CD4-positive, alpha-beta T cell (primary cell): ENCODE measurements at places on chromosomes 6 and 20. TPM values are rescaled to one million over a fixed set of nuclear protein-coding genes. Genes with fewer than 3 reads are reported as not detected.

SYNDIG1 gene
- not detected for total RNA-seq

RNF146 gene
- total RNA-seq: 12.5 TPM

SLC24A3 gene
- not detected for total RNA-seq

EPPIN gene
- total RNA-seq: not detected

GRM1 gene
- not detected for total RNA-seq

CNR1 gene
- not detected for total RNA-seq

SCUBE3 gene
- not detected for total RNA-seq

PPP1R14C gene
- not detected for total RNA-seq

DNA sequence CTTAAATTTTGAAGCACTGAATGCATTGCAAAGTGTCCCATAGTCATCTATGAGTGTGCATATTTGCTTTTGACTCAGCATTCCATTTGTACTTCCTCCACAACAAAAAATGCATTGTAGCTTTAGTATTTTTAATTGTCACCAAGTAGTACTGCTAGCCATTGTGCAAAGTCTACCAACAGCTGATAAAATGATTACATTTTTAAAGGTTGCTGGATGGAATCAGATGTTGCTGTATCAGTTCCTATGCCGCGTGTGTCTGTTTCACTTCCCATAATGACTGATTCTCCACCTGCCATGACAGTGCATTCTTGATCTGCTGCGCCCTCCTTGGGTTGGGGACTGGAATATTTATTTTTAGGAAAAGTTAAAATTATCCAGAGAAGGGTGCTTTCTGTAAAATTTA lies 41.2 kb downstream of the SLX4IP start:
- H3K4me3 ChIP-seq: no peak overlapping the region
- no peak for DNase-seq
- no peak overlapping the region for H3K27ac ChIP-seq
- no peaks in the 10 kb centered on the region for H3K36me3 ChIP-seq
- peaks cover 12% of the 10 kb centered on the region for H3K4me1 ChIP-seq
- H3K27me3 ChIP-seq: no peaks in the 10 kb centered on the region

- DNase-seq: no peak
- no peaks in the 10 kb centered on the region for H3K4me1 ChIP-seq
- no peaks in the 10 kb centered on the region for H3K27me3 ChIP-seq
These were observed 460.4 kb upstream of the SOX4 start for GRCh38 chr6:21132856-21133838.

DNA sequence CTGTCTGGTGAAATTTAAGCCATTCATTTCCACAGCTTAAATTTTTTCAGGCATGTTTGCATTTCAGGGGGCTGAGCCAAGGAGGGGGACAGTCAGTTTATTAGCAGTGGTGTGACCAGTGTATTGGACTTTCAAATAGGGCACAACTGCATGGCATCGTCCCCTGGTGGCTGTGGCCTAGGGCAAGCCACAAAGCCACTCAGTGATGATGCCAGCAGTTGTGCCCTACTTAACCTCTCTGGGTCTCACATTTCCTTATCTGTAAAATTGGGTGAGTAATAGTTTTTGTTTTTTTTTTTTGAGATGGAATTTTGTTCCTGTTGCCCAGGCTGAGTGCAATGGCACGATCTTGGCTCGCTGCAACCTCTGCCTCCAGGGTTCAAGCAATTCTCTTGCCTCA lies 48.0 kb downstream of the CDC5L start:
- no peak overlapping the region for H3K27ac ChIP-seq
- DNase-seq: no peak
- H3K4me3 ChIP-seq: no peak overlapping the region
- peaks cover 38% of the 10 kb centered on the region for H3K36me3 ChIP-seq
- no peaks in the 10 kb centered on the region for H3K27me3 ChIP-seq
- no peaks in the 10 kb centered on the region for H3K4me1 ChIP-seq

- no peaks in the 10 kb centered on the region for H3K4me1 ChIP-seq
- no peak for DNase-seq
- H3K36me3 ChIP-seq: no peaks in the 10 kb centered on the region
These were observed 87.6 kb upstream of the COL21A1 start for GRCh38 chr6:56334937-56335336.

DNA sequence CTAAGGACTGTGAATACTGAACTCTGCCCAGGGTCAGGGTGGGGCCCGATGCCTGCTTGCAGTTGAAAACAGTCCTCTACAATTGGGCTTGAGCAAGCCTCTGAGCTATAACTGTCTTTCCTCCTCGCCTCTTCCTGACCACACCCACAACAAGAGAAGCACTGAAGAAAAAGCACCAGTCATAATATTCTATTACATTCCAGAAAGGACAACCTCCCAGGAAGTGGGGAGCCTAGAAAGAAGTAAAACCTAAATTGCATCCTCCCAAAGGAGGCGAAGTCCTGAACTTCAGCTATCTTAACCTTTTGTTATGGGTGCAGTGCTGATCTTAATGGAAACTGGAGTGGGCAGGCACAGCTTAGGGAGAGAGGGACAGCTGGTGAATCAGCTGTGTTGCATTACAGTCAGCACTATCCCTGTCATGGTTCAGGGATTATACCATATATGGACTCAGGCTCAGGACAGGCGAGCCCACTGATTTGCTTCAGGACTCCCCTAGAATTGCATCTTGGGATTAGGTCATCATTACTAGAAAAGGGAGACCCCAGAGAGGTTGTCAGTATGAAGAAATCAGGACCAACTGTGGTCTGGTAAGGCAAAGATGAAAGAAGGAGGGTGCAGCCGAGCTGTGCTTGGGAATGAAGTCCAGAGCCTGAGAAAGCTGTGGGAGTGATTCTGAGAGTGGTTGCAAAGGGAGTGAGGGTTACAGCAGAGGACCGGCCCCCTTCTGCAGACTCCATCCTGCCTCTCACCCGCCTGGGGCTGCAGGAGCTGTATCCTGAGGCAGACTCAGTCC lies 18.3 kb upstream of the TRAM2 start:
- no peaks in the 10 kb centered on the region for H3K27me3 ChIP-seq
- no peak for DNase-seq
- H3K4me3 ChIP-seq: no peak overlapping the region
- H3K36me3 ChIP-seq: no peaks in the 10 kb centered on the region
- no peaks in the 10 kb centered on the region for H3K4me1 ChIP-seq

DNA sequence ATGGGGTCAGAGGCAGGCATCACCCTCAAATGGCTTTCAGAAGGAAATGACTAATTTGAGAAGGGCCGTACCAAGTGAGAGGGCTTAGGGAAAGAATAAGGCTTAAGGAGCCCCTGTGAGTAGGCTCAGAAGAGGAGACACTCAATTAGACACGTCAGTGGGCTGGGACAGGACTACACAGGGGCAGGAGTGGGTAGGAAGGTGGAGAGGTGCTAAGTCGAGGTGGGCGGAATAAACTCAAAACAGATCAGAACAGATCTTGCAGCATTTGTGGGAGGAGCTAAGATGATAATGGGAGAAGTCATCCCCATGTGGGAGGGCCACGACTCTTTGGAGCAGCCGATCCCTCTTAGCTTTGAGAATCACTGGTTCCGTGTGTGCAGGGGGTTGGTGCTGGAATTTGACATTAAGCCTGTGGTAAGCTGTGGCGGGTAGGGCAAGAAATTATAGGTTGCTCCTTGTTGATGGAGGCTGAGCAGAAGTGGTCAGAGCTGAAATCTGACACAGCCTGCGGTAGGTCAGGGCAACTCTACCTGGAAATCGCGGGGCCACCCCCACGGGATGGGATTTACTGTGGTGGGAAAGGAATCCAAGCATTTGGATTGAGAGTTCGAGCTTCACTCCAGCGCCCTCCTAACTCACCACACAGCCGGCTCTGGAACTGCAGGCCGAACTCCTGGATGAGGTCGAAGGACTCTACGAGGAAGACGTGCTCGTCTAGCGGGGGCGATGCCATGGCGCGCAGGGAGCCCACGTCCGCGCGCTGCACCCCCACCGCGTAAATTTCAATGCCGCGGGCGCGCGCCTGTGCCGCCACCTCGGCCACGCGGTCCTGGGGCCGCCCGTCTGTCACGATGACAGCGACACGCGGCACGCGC lies 2.8 kb upstream of the RBPJL start:
- peaks cover 18% of the 10 kb centered on the region for H3K27me3 ChIP-seq
- H3K27ac ChIP-seq: no peak overlapping the region
- H3K4me1 ChIP-seq: peaks cover 5% of the 10 kb centered on the region
- no peak overlapping the region for H3K4me3 ChIP-seq
- no peaks in the 10 kb centered on the region for H3K36me3 ChIP-seq

DNA sequence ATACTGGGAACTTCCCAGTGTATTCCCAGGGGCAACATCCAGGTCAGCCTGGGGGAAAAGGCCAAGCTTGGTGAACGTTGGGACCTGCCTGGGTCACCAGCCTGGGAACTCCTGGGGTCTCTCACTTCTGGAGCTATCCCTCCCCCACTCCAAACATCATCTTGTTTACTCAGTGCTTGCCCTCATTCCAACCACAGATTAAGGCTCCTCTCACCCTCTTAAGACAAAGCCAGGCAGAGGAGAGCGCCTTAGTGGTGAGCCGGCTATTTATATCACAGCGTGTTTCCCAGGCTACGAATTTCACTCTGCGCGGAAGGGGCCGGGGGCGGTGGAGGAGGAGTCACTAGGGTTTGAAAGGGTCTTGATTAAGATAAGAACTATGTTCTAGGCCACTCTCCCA lies 12.1 kb downstream of the PRPH2 start:
- no peak overlapping the region for H3K4me3 ChIP-seq
- no peak overlapping the region for H3K27ac ChIP-seq
- H3K4me1 ChIP-seq: no peaks in the 10 kb centered on the region
- no peak for DNase-seq

DNA sequence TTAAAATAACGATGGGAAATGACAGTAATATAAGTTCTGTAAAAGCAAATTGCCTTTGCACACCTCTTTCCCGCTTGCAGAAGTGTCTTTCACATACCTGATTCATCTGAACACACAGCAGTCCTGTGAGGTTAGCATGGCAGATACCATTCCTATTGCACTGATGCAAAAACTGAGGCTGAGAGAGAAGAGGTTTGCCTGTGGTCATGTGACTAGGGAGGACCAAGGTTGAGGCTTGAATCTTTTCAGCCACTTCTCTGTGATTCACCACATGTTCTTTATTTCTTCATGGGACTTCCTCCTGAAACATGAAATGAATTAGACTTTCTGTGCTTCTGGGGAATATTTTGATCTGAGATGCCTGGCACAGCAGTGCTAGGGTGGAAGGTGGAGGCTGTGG lies 92.9 kb downstream of the VEGFA start:
- no peaks in the 10 kb centered on the region for H3K4me1 ChIP-seq
- no peaks in the 10 kb centered on the region for H3K36me3 ChIP-seq
- H3K4me3 ChIP-seq: no peak overlapping the region
- no peak overlapping the region for H3K27ac ChIP-seq
- DNase-seq: no peak

DNA sequence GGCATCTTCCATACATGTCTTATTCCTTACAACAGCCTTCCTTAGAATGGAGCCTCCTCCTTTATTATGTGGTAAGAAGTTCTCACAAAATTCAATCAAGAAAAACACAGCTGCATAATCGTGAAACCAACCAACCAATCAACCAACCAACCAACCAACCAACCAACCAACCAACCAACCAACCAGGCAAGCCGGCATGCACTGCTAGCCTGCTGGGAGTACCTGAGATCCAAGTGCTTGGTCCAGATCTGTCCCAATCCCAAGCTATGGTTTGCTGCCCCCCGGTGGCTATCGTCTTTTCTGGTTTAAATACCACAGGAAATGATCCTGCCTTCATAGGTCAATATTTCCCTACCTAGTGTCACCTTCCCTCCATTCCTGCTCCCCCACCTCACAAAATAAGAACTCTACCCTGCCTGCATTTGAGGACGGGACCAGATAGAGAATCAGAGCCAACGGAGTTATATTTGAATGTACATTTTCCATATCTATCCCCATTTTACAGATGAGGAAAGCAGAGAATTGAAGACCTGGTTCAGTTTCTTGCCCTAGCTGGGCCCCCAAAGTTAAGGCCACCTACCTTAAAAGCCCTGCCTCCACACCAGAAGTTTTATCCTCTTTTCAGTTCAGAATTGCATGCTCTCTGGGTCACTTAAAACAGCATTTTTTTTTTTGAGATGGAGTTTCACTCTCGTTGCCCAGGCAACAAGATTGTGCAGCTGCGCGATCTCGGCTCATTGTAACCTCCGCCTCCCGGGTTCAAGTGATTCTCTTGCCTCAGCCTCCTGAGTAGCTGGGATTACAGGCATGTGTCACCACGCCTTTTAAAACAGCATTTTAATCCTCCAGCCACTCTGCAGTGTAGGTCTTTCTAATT lies 27.1 kb downstream of the RAB44 start:
- no peaks in the 10 kb centered on the region for H3K27me3 ChIP-seq
- no peaks in the 10 kb centered on the region for H3K36me3 ChIP-seq
- DNase-seq: peak; percentile 67
- H3K27ac ChIP-seq: no peak overlapping the region

GRCh38 chr20:49587111-49587570 lies 19.2 kb upstream of the PTGIS start:
- no peak overlapping the region for H3K27ac ChIP-seq
- H3K27me3 ChIP-seq: no peaks in the 10 kb centered on the region
- no peaks in the 10 kb centered on the region for H3K4me1 ChIP-seq
- no peak overlapping the region for H3K4me3 ChIP-seq
- no peak for DNase-seq

GRCh38 chr6:159089443-159089842 lies 44.7 kb upstream of the TAGAP start:
- H3K4me3 ChIP-seq: no peak overlapping the region
- no peaks in the 10 kb centered on the region for H3K27me3 ChIP-seq
- no peak for DNase-seq
- peaks cover 12% of the 10 kb centered on the region for H3K4me1 ChIP-seq
- no peaks in the 10 kb centered on the region for H3K36me3 ChIP-seq

GRCh38 chr20:44314870-44315269 lies 3.9 kb upstream of the FITM2 start:
- peaks cover 15% of the 10 kb centered on the region for H3K4me1 ChIP-seq
- H3K27me3 ChIP-seq: no peaks in the 10 kb centered on the region
- no peaks in the 10 kb centered on the region for H3K36me3 ChIP-seq
- no peak overlapping the region for H3K27ac ChIP-seq

- DNase-seq: no peak
- H3K4me1 ChIP-seq: no peaks in the 10 kb centered on the region
- no peaks in the 10 kb centered on the region for H3K27me3 ChIP-seq
These were observed 31.7 kb upstream of the MAP3K4 start for GRCh38 chr6:160959726-160960435.

GRCh38 chr20:38770546-38770945 lies 22.3 kb downstream of the ACTR5 start:
- no peaks in the 10 kb centered on the region for H3K4me1 ChIP-seq
- H3K27ac ChIP-seq: no peak overlapping the region
- no peaks in the 10 kb centered on the region for H3K27me3 ChIP-seq

GRCh38 chr6:842141-842540 lies 149.2 kb upstream of the EXOC2 start:
- H3K27ac ChIP-seq: no peak overlapping the region
- H3K4me3 ChIP-seq: no peak overlapping the region
- peaks cover 13% of the 10 kb centered on the region for H3K27me3 ChIP-seq
- no peaks in the 10 kb centered on the region for H3K4me1 ChIP-seq
- DNase-seq: no peak

DNA sequence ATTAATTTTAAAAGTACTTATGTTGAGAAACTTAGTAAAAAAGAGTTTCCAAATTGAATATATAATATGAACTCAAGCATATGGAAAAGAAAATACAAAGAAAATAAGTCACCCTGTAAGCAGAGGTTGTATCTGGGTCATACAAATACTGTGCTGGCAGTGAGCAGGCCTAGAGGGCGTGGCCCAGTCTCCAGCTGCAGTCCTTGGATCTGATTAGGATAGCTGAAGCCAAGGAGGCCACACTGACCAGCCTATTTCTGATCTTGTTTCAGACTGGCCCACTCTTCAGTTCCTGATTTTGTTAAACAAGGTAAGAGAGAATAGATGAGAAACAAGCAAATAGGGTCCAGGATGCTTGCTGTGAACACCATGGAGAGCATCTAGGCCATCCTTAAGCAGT lies 228.8 kb downstream of the EPM2A start:
- H3K4me3 ChIP-seq: no peak overlapping the region
- H3K4me1 ChIP-seq: no peaks in the 10 kb centered on the region
- no peaks in the 10 kb centered on the region for H3K27me3 ChIP-seq
- H3K36me3 ChIP-seq: no peaks in the 10 kb centered on the region
